ENCODE measurements at places on chromosomes 1 and 21.

- DNase-seq = no peak
These were observed 18.2 kb downstream of the CRYZ start for GRCh38 chr1:74714429-74715235.

- no peak for DNase-seq
These were observed 47.2 kb upstream of the LAPTM5 start for GRCh38 chr1:30804822-30805221.

DNA sequence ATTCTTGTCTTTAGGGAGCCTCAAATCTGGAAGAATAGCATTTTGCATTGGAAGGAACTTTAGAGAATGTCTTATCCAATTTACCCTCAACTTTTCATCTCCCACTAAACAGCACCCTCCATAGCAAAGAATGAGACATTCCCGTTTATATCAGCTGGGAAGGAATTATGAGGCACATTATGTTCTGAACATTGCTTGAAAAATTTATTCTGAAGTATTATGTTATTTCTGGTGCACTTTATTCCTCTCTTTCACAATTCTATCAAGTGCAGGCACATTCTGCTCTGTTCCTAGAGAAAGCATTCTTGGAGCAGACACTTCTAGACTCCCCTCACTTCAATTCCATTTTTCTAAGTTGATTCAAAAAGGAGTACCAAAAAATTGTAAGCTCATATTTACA lies 147.9 kb downstream of the EDEM3 start:
- DNase-seq = no peak

GRCh38 chr1:46735708-46736324 lies 16.9 kb upstream of the EFCAB14 start:
- DNase-seq = no peak

DNA sequence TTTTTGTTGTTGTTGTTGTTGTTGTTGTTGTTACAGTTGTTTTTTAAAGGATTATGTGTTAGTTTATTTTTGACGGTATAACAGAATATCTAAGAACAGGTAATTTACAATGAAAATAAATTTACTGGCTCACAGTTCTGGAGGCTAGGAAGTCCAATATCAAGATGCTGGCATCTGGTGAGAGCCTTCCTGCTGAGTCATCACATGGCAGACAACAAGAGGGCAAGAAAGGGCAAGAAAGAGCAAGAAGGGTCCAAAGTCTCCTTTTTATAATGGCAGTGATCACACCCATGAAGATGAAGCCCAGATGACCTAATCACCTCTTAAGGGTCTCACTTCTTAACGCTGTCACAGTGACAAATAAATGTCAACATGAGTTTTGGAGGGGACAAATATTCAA lies 142.1 kb downstream of the NEGR1 start:
- DNase-seq = peak; percentile 2

DNA sequence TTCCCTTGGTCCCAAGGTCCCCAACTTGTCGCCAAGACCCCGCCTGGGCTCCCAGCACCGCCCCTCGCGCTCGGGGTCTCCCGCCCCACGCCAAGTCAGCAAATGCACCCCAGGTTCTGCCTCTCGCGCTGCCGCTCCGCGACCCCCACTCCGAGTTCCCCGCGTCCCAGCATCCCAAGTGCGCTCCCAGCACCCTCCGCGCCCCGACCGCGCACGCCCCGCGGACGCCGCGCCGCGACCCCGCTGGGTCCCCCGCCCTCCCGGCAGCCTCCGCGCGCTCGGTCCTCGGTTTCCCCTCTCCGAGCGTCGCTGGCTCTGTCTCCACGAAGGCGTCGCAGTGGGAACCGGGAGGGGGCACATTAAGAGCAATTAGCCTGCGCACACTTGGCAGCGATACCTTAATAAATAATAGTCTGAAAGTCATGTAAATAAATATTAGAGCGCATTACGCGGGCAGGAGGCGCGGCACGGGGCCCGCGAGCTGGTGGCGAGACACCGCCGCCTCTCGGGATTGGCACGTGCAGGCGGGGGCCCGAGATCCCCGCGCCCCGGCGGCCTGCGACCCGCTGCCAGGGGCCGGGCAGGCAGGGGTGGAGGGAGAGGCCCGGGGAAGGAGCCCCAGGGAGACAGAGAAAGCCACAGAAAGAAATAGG lies 75.9 kb downstream of the VWA5B1 start:
- DNase-seq = no peak

DNA sequence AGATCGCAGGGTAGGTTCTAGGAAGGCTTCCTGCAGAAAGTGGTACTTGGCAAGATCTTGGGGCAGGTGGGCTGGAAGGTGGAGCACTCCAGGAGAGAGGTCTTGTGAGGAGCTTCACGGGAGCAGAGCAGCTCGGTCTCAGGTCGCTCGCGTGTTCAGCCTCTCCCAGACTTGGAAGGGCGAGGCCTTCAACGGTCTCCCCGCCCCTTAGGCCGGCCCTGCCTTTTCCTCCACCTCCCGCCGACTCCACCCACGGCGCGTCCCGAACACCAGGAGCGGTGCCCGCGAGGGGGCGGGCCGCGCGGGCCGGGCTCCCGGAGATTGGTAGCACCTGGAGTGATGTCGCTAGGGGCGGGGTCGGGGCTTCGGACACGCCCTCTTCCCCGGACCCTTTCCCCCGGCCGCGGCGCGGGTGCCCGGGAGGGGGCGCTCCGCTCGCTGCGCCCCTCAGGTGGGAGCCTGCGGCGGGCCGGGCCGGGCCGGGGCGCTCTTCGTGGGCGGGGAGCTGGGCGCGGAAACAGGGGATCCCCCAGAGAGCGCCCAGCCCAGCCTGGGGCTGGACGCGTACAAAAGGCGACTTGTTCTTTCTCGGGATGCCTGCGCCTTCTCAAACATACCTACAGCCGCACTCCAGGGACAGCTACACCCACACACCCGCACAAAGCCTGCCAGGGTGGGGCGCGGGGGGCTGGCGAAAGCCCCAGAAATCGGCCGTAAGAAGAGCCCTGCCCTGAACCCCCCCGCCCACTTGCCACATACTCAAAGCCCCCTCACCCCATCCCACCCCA lies 35.5 kb downstream of the AHDC1 start:
- DNase-seq = no peak

DNA sequence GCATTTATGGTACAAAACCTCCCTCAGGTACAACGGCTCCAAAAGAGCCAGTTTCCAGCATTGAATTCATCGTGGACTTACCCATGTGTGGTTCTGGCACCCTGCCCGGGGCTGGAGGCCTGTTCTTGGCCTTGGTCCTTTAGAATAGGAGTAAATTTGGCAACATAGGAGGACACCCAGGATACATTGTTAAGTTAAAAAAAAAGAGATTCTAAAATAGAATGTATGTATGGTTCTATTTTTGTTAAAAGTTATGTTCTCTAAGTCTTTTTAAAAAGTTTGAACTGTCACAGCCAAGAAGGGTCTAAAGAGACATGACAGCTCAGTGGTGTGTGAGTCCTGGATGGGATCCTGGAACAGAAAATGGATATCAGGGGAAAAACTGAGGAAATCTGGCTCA lies 25.9 kb downstream of the EPHX1 start:
- no peak for DNase-seq

- DNase-seq = no peak
These were observed at the start of gene SFN for GRCh38 chr1:26862781-26863684. TSS of gene SFN (plus strand) at chr1:26863149. CDS start at chr1:26863213, 64 bp downstream.

GRCh38 chr1:43206600-43207228 lies 34.6 kb downstream of the CFAP57 start:
- DNase-seq = peak; percentile 99

GRCh38 chr1:118304722-118305359 lies 119.8 kb upstream of the SPAG17 start:
- no peak for DNase-seq

DNA sequence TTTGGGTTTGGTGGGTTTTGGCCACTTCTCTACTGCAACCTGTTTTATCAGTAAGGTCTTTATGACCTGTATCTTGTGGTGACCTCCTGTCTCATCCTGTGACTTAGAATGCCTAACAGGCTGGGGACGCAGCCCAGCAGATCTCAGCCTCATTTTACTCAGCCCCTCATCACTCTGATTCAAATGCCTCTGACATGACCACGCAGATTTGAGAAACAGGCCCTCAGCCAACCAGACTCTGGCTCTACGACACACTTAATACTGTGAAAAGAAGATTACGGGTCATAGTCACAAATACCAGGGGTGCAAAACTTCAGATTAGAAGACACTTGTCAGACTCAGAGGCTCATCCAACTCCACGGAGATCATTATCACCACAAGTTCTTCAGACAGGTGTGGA lies 28.3 kb upstream of the KIF26B start:
- no peak for DNase-seq

DNA sequence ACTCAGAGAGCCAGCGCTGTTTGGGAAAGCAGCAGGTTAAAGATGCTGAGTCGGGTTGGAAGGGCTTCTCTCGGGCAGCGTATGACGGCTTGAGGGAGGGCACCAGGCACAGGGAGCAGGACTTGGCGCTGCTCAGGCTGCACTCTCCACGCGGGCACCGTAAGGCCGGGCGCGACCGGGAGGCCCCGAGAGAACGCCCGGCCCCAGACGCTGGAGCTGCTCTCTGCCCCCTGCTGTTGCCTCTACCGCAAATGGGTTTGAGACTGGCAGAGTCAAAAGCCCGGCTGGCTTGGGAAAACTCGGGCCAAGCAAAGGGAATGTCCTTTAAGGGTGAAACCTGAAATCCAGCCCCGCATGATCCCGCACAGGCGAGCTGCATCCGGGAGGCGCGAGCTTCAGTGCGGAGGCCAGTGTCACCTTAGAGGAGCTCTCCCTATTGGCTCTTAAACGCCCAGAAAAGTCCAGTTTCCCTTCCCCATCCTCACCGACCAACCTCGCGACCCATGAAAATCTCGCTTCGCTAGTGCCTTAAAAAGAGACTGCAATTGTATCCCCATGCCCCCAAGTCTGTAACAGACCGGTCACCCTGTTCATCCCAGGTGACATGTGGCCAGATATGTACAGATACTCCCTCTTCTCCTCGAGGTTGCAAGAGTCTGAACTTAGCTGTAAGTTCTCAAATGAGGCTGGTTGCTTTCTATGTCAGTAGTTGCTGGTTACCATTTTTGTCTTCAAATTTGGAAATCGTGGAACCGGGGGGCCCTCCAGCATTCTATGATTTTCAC lies 1.1 kb downstream of the PRRX1 start:
- no peak for DNase-seq

- DNase-seq = no peak
These were observed 69.4 kb upstream of the BACE2 start for GRCh38 chr21:41098481-41099042.

DNA sequence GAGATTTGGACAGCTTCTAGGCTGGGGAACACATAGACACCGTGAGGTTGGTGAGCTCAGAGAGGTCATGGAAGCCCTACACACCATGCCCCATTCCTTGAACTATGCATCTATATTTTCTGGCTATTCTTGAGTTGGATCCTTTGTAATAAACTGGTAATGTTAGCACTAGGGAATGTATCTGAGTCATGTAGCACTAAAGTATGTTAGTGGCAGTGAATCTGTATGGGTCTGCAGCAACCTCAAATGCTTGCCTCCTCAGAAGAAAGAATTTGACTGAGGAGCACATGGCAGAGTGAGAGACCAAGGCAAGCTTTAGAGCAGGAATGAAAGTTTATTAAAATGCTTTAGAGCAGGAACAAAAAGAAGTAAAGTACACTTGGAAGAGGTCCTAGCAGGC lies 43.7 kb upstream of the LRRC7 start:
- no peak for DNase-seq

GRCh38 chr1:178937695-178938094 lies 66.8 kb upstream of the ANGPTL1 start:
- no peak for DNase-seq

- no peak for DNase-seq
These were observed 151.9 kb upstream of the C1orf87 start for GRCh38 chr1:60225486-60225885.

- DNase-seq = no peak
These were observed 55.3 kb downstream of the IGSF5 start for GRCh38 chr21:39800311-39800710.

DNA sequence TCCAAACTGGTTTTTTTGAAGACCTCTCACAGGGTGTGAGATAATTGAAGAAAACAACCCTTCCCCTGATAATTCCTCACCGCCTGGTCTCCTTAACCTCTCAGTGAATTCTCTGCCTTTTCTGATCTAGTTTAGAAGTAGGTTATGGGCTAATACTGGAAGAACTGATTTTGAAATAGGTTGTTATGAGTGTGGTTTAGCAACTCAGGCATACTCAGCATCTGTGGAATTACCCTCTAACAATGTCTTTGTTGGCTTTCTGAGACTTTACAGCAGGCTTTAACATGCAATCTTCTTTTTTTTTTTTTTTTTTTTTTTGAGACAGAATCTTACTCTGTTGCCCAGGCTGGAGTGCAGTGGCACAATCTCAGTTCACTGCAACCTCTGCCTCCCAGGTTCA lies 10.3 kb upstream of the PLD5 start:
- no peak for DNase-seq

DNA sequence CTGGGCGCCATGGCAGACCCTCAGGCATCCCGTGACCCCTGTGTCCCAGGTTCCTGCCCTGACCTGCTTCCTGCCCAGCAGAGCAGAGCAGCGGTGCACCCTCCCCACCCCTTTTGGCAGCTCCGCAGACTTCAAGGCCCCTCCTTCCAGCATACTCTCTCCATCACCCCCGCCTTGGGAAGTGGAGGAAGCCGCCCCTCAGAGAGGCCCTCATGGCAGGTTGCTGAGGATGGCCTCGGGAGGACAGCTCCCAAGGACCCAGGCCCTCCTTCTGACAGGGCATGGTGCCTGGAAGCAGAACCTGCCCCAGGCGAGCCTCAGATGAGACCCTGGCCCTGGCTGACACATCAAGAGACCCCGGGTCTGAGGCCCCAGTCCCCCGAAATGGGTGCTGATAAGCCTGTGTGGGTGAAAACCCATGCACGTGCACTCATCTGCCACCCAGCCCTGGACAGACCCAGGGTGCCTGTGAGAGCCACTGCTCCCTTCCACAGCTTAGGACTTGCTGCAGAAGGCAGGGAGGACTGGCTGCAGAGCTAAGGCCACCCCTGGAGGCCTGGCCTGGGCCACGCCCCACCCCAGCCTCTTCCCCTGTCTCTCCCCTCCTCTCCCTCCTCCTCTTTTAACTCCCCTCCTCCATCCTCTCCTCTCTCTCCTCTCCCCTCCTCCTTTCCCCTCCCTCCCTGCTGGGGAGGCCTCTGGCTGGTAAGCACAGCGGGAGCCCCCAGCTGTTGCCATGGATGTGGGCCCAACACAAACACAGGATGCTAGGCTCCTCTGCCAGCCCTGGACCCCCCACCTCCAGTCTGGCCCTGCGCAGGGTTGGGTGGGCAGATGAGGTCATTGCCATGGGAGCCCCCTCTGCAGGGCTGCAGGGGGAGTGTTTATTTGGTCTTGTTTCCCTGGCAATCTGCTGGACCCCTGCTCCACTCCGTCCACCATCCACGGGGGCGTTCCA lies 33.7 kb downstream of the WNT9A start:
- no peak for DNase-seq

DNA sequence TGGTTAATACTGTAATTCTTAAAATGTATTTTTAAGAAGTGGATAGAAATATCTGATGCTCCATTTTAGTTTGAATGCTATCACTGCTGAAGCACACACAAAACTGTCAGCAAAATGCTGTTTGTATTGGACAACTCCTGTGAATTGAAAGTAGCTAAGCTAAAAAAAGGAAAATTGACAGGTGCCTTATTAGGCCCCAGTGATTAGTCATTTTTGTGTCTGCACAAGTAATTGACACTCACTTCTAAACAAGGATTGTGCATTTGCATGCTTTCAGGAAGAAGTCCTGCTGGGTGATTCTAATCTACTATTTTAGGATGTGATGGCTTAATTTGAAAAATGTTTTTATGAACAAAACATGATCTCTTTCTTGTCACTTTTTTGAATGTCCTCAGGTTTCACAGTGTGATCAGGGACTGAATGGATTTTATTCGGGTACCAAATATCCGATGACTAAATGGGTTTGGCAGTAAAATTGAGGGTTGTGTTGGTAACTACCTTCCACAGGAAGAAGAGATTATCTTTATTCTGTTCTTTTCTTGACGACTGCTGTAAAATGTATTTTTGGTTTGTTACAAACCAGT lies 13.0 kb upstream of the MAP3K7CL start:
- no peak for DNase-seq

- no peak for DNase-seq
These were observed 805.3 kb downstream of the USP25 start for GRCh38 chr21:16535102-16535422.

All from HS-27A (cell line).